ENCODE measurements at places on chromosomes 13 and 19.

DNA sequence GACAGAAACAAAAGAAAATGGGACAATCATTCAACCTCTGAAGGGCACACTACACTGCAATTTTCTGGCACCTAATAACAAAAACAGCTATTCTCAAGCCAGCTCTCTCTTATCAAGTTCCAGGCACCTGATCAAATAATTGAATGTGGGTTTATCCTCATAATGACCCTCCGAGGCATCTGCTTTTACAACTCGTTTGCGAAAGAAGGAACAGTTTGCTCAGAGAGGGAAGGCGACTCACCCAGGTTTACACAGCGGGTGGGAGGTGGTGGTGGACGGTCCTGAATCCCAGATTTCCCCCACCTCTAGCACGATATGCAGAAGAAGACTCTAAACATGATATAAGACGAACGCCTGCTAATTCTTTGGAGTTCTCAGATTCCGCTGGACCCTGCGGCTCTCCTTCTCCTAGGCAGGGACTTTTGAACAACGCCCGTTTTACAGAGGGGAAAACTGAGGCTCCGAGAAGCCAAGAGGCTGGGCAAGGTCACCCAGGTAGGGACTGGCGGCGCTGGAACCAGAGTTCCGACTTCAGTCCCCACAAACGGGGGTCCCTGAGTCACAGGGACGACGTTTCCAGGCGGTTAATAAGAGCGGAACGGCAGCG is 641 bp downstream of the SGTA start:
- DNase-seq: no peak

DNA sequence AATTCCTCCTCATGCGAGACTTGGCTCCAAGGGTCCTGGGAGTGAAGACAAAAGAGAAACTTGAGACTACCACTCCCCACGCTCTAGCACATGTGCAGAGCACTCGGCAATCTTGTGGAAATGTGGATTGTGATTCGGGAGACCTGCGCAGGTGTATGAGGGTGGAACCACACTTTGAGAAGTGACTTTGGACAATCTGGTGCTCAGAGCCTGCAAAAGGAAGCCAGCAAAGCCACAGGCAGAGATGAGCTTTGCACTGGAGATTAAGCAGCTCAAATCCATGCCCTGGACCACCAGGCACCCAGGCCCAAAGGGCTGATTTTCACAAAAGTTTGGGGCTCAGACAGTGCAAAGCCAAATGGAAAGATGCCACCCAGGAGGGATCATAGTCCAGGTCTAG is 162.5 kb upstream of the TSHZ3 start:
- no peak for DNase-seq

- no peak for DNase-seq
These were observed 2422.9 kb upstream of the PCDH20 start for GRCh38 chr13:63838366-63839110.

- DNase-seq: no peak
These were observed 481.5 kb upstream of the MIR17HG start for GRCh38 chr13:90866006-90866405.

DNA sequence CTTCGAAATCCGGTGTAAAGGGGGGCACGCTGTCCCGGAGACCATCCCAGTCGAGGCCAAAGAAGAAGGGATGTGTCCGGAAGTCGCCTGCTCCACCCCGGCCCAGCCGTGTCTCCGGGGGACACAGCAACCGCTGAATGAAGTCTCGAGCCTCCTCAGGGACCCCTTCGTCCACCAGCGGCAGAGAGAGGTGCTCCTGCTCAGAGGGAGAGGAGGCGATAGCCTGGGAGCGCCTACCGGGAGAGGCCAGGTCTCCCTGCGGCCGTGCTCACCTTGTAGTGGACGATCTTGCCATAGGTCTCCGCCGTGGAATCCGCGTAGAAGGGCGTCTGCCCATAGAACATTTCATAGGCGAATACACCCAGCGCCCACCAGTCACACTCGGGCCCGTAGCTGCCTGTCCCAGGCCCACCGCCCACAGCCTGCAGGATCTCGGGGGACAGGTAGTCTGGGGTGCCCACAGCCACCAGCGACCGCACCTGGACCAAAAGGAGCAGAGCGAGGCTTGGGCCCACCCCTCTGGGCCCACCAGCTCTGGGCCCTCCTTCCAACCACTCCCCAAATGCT is 4.8 kb downstream of the DMPK start:
- DNase-seq: no peak

GRCh38 chr13:28093881-28094280 is 6.5 kb downstream of the FLT3 start:
- no peak for DNase-seq

DNA sequence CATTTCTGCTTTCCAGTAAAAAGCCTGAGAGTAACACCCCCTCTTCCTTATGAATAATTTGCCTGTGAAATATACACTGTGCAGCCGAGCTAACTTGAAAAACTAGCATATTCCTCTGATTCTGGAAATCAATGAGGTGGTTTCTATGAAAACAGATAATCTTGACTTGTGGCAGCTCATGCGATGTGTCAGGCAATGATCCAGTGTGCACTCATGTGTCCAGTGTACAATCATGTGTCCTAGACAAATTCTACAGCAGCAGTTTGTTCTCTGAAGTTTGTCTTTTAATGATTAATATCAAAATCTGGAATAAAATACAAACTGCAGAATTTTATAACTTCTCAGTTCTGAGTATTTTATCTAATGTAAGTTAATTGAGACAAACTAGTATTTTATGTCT is 2213.9 kb upstream of the PCDH20 start:
- DNase-seq: no peak

DNA sequence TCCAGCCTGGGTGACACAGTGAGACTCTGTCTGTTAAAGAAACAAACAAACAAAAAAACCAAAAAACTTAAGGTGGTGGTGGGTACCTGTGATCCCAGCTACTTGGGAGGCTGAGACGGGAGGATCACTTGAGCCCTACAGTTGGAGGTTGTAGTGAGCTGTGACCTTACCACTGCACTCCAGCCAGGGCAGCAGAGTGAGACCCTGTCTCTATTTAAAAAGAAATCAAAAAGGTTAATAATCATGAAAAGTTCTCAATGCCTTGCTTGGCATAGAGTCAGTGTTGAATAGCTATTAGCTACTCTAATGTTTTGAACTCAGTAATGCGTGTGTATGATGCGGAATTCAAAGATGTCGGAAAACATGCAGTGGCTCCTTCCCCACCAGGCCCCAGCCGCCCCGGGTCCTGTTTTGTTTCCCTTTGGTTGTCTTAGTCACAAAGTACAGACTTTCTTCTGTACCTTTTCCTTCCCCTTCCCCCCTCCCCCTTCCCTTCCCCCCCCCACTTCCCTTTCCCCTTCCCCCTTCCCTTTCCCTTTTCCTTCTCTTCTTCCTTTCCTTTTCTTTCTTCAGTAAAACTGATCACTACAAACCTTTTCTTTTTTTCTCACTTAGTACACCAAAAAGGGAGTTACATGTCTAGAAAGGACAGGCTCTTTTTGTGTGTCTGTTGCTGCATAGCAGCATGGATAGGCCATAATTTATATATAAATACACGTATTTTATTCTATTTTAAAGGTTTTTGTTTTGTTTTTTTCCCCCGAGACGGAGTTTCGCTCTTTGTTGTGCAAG is 35.2 kb downstream of the DNM2 start:
- DNase-seq: no peak

DNA sequence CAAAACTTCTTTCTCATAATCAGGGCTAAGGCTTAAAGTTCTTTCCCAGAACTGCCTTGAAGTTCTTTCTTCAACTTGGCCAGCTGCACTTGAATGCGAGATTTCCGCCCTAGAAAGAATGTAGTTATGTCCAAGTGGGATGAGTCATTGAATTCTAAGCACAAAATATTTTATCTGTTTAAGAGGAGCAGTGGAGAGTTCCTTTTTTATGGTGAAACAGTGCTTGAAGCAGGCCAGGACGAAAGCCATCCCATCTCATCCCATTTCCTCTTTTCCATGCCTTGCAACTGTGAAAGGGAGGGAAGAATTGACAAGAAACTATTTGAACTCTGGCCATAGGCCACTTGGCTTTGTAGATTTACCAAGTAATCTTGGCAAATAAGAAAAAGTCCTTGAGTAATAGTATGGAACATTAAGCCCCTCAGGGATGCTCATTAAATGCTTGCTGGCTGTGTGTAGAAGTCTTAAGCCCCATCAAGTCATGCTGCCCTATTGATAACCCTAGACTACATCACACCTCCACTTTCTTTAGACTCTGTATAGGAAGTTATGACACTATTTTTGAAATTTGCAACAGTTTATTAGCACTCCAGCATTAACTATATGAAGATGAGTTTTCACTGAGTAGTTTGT is 174.5 kb downstream of the KCTD12 start:
- no peak for DNase-seq

DNA sequence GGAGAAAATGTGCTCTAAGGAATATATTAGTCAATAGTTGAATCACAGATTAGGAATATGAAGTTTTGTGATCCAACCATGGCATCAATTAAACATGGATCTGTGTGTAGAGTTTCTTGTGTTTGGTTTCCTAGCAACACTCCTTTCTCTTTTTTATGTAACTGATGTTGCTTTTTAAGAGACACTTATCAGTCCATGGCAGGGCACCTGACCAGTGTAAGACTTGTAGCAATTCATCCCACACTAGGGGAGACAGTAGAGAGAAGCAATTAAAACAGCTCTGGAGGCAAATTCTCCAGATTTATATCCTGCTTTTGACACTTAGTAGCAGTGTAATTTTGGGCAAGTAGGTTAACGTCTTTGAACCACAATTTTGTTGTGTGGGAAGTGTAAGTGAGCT is 1229.0 kb downstream of the PCDH9 start:
- no peak for DNase-seq

DNA sequence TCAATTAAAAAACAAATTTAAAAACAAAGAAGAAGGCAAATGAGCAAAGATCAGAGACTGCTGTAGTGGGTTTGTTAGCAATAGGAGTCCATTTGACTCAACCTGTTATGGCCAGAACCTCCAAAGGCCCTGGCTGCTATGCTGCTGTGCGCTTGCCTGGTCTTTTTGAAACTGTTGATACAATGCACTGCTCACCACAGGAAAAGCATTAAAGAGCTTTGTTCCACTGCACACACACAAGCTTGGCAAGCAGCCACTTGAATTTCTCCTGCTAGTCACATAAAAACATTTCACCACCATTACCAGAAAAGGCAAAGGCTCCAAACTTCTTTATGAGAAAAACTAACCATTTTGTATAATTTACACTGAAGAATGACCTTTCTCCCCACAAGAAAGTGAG is 132.2 kb downstream of the FREM2 start:
- no peak for DNase-seq

DNA sequence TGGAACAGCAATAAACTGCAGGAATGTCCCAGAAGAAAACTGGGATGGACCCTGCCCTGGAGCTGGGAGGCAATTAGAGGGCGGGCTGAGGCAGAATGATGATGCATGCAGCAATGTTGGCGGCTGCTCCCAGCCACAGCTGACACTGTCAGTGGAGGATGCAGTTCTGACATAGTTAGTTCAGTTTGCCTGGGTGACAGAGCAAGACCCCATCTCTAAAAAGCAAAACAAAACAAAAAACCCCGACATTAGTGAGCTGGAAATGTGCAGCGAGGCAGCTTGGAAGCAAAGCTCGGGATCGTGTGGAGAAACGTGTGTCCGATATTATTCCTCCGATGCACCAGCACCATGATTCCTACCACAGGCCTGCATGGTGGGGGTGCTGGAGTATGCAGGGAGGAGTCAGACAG is 110.1 kb upstream of the UQCRFS1 start:
- DNase-seq: no peak

- no peak for DNase-seq
These were observed 17.9 kb downstream of the DOT1L start for GRCh38 chr19:2181633-2181997.

DNA sequence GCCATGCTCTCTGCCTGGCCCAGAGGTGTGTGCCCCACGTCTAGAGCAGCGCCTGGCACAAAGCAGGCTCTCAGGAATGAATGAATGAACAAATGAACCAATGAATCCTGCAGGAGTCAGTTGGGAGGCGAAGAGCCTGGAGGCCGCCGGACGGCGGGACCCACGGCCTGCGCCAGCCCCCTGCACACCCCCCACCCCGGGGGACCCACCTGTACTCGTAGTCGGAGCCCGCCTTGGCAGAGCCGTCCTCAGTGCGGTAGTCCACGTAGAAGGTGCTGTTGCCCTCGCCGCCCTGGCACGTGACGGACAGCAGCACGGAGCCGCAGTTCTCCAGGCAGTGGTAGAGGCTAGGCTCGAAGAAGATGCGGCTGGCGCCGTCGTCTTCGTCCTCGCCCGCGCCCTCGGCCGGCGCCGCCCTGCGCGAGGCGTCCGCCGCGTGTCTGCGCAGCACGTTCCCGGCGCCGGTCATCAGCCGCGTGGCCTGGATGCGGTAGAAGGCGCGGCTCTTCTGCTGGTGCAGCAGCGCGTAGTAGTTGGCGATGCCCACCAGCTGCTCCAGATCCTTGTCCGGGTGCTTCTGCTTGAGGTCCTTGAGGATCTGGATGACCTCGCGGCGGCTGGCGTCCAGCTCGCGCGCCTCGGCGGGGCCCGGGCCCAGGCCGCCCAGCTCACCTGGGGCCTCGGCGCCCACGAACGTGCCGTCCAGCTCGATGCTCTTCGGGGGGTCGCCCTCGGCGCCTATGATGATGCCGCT is 14.8 kb downstream of the SLC8A2 start:
- no peak for DNase-seq

DNA sequence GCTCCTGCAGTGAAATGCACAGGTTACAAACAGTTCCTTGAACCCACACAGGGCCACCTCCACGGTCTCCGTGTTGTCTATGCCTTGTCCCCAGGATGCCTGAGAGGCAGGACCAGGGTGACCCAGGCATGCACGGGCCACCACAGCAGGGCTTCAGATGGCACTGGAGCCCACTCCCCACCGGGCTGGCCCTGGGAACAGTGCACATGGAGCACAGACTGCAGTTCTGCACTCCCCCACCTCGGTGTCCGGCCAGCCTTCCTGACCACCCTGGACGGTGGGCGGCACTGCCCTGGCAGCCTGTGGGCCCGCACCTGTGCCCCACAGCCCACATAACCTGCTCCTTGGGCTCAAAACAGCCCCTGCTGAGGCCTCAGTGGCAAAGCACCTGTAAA is 14.3 kb upstream of the SLC35E1 start:
- DNase-seq: no peak

All from D721Med (cell line).